ENCODE measurements at places on chromosomes 1 and 21. TPM values are rescaled to one million over a fixed set of nuclear protein-coding genes. Genes with fewer than 3 reads are reported as not detected.

Gene DMRTA2
- 0.08 TPM for total RNA-seq

Gene OR2AJ1
- not detected for total RNA-seq

Gene LRRC7
- not detected for total RNA-seq

Gene KCTD3
- total RNA-seq: 30.7 TPM

Gene PCNX2
- 21.9 TPM for total RNA-seq

Gene C21orf58
- total RNA-seq: 2.6 TPM
